Fibroblast of villous mesenchyme (primary cell): ENCODE measurements at places on chromosomes 1 and 21.
A peak's percentile ranks its signal among the peaks of the same experiment; 100 is the strongest.

DNA sequence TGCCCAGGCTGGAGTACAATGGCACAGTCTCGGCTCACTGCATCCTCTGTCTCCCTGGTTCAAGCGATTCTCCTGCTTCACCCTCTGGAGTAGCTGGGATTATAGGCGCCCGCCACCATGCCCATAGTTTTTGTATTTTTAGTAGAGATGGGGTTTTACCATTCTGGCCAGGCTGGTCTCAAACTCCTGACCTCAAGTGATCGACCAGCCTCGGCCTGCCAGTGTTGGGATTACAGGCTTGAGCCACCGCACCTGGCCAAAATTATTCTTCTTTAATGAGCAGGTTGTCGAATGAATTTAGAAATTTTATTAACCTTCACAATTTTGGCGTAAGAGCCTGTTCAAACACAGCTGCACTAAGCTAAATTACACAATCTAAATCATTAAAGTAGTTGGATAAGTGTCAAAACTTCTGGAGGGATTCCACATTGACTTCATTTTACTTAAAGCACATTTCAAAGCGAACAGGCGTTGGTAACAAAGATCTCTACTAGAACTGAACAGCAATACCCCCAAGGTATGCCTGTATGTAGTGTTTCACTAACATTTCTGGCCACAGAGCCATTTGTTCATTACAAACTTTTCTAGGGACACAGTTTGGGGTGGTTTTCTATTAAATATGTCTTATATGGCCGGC lies 5.2 kb upstream of the CTH start:
- DNase-seq = peak; percentile 10

- no peak for DNase-seq
Measured at GRCh38 chr1:25599969-25600610, 16.5 kb upstream of the MAN1C1 start.

DNA sequence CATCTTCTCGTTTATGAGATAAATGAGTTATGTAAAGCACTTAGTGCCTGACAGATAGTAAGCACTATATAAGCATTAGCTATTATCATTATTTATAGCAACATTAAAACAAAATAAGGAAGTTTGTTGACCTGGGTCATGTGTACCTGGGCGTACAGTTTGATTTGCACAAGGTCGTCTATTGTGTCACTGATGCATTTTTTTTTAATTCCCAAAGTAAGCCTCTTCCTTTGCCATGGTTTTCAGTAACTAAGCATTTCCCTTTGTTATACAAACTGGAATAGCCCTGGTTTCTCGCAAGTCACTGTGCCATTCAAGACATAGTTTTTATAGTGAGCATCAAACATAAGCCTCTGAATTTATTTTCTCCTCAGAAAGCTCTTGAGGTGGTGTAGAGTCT lies 72.2 kb downstream of the CACHD1 start:
- DNase-seq = no peak

- no peak for DNase-seq
Measured at GRCh38 chr1:226813671-226814591, 56.5 kb upstream of the PSEN2 start.

GRCh38 chr1:114854693-114855320 lies at the start of gene SYCP1:
TSS of gene SYCP1 (plus strand) at chr1:114854863. CDS start at chr1:114855465, 602 bp downstream.
- no peak for DNase-seq

DNA sequence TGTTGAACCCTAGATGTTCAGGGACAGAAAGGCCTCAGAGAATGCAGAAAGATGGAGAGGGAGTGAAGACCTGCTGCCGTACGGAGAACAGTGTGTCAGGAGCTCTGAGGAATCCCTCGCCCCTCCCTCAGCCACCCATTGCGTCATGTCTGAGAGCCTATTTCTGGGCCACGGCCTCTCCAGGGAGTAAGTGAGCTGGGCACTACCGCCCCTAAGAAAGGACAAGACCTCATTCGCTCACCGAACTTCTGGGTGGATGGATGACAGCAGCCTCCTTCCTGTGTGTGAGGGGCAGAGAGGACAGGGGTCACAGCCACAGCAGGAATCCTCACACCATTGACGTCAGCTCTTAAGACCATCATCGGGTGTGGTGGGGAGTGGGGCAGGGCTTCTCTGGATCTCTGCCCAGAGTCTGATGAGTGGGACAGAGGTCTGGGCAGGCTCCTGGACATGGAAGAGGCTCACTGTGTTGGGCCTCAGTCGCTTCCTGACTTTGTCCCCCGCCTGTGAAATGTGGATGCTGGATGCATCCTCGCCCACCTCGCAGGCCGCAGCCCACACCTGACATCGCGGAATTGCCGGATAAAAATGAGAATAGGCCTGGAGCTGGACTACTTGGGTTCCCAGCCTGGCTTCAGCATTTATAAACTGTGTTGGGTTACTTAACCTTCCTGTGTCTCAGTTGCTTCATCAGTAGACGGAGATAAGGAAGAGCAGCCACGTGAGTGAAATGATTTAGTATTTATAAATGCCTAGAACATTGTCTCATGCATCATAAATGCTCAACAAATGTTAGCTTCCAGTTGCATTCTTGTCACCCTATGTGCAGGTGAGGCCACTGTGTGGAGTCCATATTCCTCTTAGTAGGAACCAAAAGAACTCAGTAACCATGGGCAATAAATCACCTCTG lies 238.6 kb downstream of the TRABD2B start:
- DNase-seq = peak; percentile 75

GRCh38 chr1:223062177-223062576 lies 80.9 kb downstream of the TLR5 start:
- no peak for DNase-seq

DNA sequence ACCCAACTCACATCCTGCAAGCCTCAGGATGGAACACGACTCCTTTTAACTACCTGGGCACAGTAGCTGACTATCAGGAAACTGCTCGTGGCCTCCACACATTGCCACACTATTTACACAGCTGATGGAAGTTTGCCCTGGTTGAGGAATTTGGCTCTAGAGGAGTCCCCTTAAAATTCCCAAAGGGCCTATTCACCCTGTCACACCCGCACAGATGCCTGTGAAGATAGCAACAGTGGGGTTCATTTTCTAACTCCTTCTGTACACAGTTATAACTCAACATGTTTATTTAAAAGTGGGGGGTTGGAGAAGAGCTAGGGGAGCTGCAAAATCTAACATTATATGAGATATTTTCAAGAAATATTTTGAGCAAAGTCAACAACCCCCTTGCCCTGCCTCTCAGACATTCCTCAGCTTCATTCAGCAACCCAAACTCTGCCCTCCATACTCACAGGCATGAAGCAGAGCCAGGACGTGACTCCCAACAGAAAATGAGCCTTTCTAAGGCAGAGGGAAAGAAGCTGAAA lies 35.8 kb upstream of the CCN1 start:
- peak; percentile 23 for DNase-seq

DNA sequence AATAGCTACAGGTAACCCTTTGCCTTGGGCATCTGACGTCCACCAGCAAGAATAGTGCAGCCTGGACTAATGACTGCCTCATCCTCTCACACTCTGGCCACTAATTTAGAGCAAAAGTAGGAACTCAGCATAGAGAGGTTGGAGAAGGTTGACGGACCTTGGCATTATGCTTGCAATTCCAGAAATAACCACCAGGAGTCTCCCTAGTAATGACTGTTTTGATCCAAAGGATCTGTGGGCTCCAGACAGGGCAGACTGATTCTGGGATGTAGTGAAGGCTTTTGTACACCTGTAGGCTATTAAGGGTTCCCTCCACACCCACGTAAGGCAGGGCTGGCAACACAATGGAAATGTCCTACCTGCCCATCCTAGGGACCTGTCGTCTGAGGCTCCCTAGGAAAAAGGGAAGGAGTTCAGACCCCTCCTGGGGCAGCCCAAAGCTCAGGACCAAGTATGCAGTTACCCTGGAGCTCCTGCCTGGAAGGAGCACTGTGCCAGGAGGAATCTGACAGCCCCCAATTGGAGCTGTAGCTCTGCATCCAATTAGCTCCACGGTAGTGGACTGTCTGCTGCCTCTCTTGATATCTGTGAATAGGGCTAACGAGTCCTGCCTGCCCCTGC lies 91.0 kb upstream of the TMEM51 start:
- no peak for DNase-seq

DNA sequence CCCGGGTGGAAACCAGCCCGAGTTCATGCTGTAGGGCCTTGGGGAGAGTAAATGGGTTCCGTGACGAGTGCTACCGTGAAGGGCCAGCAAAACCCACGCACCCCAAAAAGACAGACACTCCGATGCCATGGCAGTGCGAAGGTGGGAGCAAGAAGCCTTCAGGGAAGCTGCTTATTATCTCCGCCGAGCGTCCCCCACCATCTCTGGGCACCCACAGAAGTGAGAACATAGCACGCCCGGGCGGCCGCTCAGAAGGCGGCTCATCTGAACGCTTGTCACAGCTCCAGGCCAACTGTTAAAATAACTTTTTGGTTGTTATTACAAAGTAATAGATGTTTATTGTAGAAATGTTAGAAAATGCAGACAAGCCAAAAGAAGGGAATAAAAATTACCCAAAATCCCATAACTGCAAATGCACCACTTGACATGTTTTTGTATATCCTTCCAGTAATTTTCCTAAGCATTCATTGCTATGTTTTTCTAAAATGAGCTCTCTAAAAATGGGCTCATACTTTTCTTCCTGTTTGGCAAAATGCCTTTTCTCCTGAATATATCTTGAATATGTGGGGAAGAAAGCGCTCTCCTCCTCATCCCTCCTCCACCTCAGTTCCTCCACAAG lies 234.9 kb downstream of the NPHP4 start:
- DNase-seq = no peak

- DNase-seq = peak; percentile 97
Measured at GRCh38 chr1:113109908-113110554, 37.0 kb downstream of the LRIG2 start.

DNA sequence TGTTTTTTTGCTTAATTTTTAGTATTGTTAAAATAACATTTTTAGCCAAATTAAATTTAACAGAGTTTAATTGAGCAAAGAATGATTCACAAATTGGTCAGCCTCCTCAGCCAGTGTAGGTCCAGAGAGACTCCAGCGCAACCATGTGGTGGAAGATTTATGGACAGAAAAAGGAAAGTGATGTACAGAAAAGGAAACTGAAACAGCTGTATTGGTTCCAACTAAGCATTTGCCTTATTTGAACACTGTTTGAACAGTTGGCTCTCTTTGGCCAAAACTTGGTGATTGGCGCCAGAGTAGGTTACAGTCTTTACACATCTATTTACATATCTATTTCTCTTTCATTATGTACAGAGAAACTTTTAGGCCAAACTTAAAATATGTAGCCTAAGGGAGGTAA lies 19.4 kb downstream of the RPS6KC1 start:
- peak; percentile 85 for DNase-seq

- DNase-seq = no peak
Measured at GRCh38 chr1:204524986-204525385, 8.8 kb downstream of the MDM4 start.

DNA sequence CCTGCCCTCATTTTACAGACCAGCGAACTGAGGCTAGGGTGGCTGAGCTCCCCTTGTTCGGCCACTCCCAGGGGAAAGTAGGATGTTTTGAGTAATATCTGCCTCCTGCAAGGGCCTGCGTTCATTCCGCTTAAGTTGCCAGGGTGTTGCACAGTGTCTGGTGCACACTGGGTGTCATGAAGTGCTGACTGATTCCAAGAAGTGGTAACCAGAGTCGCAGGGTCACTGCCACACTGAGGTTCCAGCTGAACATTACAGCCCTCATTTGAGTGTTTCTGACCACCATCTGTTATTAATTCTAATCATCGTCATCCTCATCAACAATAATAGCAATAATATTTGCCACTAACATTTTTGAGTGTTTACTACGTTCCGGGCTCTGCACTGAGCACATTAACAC lies 250.6 kb downstream of the KAZN start:
- peak; percentile 32 for DNase-seq

DNA sequence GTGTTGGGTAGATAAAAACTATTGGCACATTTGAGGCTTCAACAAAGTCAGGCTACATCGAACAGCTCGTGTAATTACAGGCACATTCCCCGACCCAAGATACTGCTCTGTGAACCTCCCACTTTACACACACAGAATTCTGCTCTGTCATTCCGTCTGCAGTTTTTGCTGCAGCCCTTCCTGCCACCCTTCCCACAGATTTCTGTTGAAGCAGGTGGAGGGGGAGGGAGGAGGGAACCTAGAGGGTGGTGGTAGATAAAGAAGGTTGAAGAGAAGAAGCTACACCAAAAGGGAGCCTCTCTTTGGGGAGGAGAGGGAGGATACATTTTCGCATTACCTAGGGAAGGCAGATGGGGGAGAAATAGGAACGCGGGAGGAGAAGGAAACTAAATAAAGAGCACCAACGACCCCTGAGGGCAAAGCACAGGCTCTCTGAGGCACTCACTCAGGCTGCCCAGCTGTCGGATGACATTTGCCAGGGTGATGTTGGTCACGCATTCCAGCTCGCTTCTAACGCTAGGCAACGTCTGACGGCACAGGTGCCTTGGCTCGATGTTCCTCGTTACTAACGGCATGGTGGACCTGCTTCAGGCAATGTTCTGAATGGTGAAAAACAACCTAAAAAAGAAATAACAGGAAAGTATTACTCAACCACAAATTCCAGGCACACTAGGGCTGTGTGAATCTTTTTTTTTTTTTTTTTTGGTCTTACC lies 36.0 kb downstream of the GPR3 start:
- peak; percentile 41 for DNase-seq

GRCh38 chr1:172429331-172430127 lies 9.0 kb downstream of the C1orf105 start:
- peak; percentile 76 for DNase-seq

DNA sequence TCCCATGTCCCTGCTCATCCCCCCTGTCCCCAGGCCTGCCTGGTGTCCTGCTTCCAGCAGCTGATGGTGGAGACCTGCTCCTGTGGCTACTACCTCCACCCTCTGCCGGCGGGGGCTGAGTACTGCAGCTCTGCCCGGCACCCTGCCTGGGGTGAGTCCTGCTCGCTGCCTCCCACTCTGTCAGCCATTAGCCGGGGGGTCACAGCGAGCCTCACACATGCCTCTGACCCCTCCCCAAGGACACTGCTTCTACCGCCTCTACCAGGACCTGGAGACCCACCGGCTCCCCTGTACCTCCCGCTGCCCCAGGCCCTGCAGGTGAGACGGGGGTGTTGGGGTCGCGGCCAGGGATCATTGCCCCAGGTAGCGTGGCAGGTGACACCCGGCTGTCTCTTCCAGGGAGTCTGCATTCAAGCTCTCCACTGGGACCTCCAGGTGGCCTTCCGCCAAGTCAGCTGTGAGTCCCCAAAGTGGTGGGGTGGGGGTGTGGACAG lies 10.0 kb downstream of the SCNN1D start:
- DNase-seq = no peak

DNA sequence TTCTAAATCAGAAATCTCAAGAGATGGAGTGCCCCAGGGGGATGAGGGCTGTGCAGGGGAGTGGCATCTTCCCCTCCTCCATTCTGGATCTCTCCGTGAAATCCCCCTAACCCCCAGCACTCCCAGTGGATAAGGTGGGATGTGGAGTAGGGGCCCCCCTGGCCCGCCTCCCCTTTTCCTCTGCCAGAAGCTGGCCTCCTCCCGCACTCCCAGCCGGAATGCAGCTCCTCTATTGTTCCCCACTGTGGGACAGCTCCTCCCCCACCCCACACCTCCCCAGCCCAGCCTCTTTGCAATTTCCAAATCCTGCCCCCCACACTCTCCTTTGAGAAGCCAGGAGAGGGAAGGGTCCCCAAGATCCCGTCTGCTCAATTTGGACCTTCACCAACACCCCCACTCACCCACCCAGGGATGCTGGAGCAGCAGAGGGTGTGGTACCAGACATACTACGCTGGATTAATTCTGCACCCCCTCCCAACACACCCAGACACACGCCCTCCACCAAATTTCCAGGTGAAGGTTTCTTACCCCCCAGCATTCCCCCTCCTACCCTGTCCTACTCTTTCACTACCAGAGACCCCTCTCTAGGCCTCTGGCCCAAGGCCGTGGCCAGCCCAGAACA lies 1.9 kb downstream of the MEX3A start:
- no peak for DNase-seq
